Mammary epithelial cell (primary cell): ENCODE measurements at places on chromosomes 1 and 21. TPM values are rescaled to one million over a fixed set of nuclear protein-coding genes. Genes with fewer than 3 reads are reported as not detected.

The UBASH3A gene
- total RNA-seq, result not detected in 2 replicates

The ACOT11 gene
- total RNA-seq, result 6.0 and 6.3 TPM in 2 replicates

The CFHR5 gene
- total RNA-seq, result not detected in 2 replicates

The TMEM125 gene
- 0.67 TPM for total RNA-seq
